B cell (primary cell): ENCODE measurements at places on chromosomes 2 and 18. TPM values are rescaled to one million over a fixed set of nuclear protein-coding genes. Genes with fewer than 3 reads are reported as not detected.

FASTKD2 gene
- total RNA-seq: 20.6 and 24.5 TPM in 2 replicates

PAX8 gene
- 0.64 and 1.2 TPM in 2 replicates for total RNA-seq

TEX44 gene
- not detected in 2 replicates for total RNA-seq

MC2R gene
- not detected in 2 replicates for total RNA-seq

PAX3 gene
- total RNA-seq: not detected in 2 replicates

ANKRD62 gene
- total RNA-seq: not detected in 2 replicates

CCDC148 gene
- 0.56 TPM in 1 of 2 replicates, not detected in the other for total RNA-seq

C2orf72 gene
- not detected in 2 replicates for total RNA-seq

DNA sequence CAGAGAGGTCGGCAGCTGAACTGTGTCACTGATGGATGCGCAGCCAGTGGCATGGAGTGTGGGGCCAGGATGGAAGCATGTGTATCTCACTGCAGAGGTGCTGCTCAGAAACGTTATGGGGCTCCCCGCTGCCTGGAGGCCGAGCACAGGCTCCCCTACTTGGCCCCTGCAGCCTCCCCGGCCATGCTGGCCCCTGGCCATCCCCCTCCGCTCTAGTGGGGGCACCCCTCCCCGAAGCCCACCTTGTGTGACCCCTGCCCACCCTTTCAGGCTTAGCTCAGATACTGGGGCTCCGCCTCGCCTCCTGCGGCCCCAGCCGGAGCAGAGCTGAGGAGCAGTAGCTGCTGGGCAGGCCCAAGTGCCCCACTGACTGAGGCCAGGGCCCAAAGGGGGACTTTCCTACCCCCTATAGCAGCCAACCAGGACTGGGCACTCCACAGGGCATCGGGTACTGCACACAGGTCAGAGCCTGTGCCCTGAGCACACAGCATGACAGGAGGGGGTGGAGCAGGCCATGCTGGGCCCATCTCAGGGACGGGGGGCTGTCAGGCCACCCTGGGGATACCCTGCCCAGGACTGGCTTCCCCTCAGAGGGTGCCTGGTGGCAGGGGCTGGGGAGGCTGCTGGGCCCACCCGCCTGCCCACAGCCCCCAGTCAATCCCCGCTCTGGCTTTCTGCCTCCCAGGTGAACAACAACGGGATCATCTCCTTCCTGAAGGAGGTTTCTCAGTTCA, 31.3 kb downstream of the SNED1 start:
- H3K27me3 ChIP-seq: no peaks in the 10 kb centered on the region
- no peak for DNase-seq
- no peaks in the 10 kb centered on the region for H3K36me3 ChIP-seq
- H3K4me1 ChIP-seq: peaks cover 9% of the 10 kb centered on the region

- H3K4me3 ChIP-seq: no peak overlapping the region
- peaks cover 48% of the 10 kb centered on the region for H3K36me3 ChIP-seq
- DNase-seq: no peak
Measured at GRCh38 chr2:134413430-134413829, 159.6 kb downstream of the MGAT5 start.

- no peaks in the 10 kb centered on the region for H3K27me3 ChIP-seq
- H3K27ac ChIP-seq: no peak overlapping the region
- no peak for DNase-seq
- no peaks in the 10 kb centered on the region for H3K4me1 ChIP-seq
Measured at GRCh38 chr2:28640908-28641300, 110.7 kb upstream of the PPP1CB start.

- H3K27ac ChIP-seq: no peak overlapping the region
- H3K4me3 ChIP-seq: no peak overlapping the region
- H3K4me1 ChIP-seq: peaks cover 50% of the 10 kb centered on the region
- no peak for DNase-seq
- H3K27me3 ChIP-seq: peaks cover 3% of the 10 kb centered on the region
Measured at GRCh38 chr2:8580316-8581233, 101.3 kb upstream of the ID2 start.

- no peak for DNase-seq
- no peak overlapping the region for H3K4me3 ChIP-seq
- H3K36me3 ChIP-seq: no peaks in the 10 kb centered on the region
- no peak overlapping the region for H3K27ac ChIP-seq
- H3K4me1 ChIP-seq: no peaks in the 10 kb centered on the region
- peaks cover 5% of the 10 kb centered on the region for H3K27me3 ChIP-seq
Measured at GRCh38 chr18:50231621-50232020, 34.7 kb downstream of the CFAP53 start.

DNA sequence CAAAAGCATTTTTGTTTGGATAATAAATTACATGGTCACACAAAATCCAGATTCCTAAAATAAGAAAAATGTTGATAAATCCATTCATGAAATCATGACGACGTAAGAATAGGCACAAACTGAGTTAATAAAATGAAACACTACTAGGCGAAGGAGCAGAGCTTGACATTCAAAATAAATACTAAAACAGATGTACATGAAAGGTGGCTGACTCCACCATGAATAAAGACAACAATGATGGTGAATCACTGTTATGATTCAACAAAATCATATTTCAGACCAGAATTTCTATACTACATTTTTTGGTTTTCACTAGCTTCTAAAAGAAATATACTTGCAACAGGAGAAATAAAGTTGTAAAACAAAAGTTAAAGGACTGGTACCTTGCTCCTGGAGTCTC, 122.0 kb upstream of the RNU4ATAC start:
- peaks cover 65% of the 10 kb centered on the region for H3K36me3 ChIP-seq
- no peaks in the 10 kb centered on the region for H3K4me1 ChIP-seq
- H3K4me3 ChIP-seq: no peak overlapping the region
- no peak for DNase-seq
- H3K27me3 ChIP-seq: no peaks in the 10 kb centered on the region

GRCh38 chr2:145012214-145012670, 492.3 kb upstream of the ZEB2 start:
- no peak overlapping the region for H3K4me3 ChIP-seq
- H3K27ac ChIP-seq: no peak overlapping the region
- no peaks in the 10 kb centered on the region for H3K27me3 ChIP-seq
- H3K4me1 ChIP-seq: no peaks in the 10 kb centered on the region
- H3K36me3 ChIP-seq: no peaks in the 10 kb centered on the region

GRCh38 chr2:240473211-240473610, 37.7 kb downstream of the GPC1 start:
- H3K4me1 ChIP-seq: no peaks in the 10 kb centered on the region
- H3K36me3 ChIP-seq: no peaks in the 10 kb centered on the region

GRCh38 chr2:172969609-172970008, 106.0 kb upstream of the MAP3K20 start:
- no peaks in the 10 kb centered on the region for H3K27me3 ChIP-seq
- H3K36me3 ChIP-seq: no peaks in the 10 kb centered on the region
- H3K4me3 ChIP-seq: no peak overlapping the region
- DNase-seq: no peak
- H3K27ac ChIP-seq: no peak overlapping the region

- H3K4me1 ChIP-seq: peaks cover 59% of the 10 kb centered on the region
- H3K36me3 ChIP-seq: no peaks in the 10 kb centered on the region
- peak overlapping the region; percentile 36 for H3K4me3 ChIP-seq
Measured at GRCh38 chr2:24329700-24330099, 30.6 kb downstream of the ITSN2 start.

DNA sequence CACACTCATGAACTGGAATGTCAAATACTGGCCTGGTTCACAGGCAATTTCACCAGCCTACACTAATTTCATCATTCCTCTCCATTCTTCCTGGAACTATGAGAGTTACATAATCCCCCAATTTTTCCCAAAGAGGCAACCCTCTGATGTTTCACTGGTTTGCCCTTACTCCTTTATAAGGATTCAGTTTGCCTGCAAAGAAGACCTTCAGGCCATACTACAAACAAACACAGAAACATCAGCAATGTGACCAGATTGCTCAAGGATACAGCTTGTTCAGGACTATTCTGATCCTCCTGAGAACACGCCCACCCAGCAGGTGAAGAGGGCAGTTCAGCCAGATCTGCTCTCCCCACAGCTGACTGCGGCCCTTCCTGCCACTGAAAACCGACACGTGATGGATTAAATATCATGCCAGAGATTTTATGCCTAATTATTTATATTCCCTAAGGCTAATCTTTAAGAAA, 215.5 kb downstream of the ETAA1 start:
- H3K36me3 ChIP-seq: no peaks in the 10 kb centered on the region
- no peak overlapping the region for H3K4me3 ChIP-seq
- no peaks in the 10 kb centered on the region for H3K27me3 ChIP-seq

- no peak for DNase-seq
- no peak overlapping the region for H3K27ac ChIP-seq
- H3K4me3 ChIP-seq: no peak overlapping the region
- no peaks in the 10 kb centered on the region for H3K27me3 ChIP-seq
- H3K4me1 ChIP-seq: no peaks in the 10 kb centered on the region
- no peaks in the 10 kb centered on the region for H3K36me3 ChIP-seq
Measured at GRCh38 chr2:208872591-208872990, 466.0 kb downstream of the PTH2R start.
